Endothelial cell (in vitro differentiated cells): ENCODE measurements at places on chromosomes 12 and 14. TPM values are rescaled to one million over a fixed set of nuclear protein-coding genes. Genes with fewer than 3 reads are reported as not detected.

- peaks cover 4% of the 10 kb centered on the region for H3K27me3 ChIP-seq
- no peak overlapping the region for H3K27ac ChIP-seq
- H3K4me1 ChIP-seq, result no peaks in the 10 kb centered on the region
- DNase-seq, result no peak
- no peaks in the 10 kb centered on the region for H3K36me3 ChIP-seq
Measured at GRCh38 chr14:31219169-31219568, 11.6 kb upstream of the HECTD1 start.

- H3K27ac ChIP-seq, result no peak overlapping the region
- peaks cover 19% of the 10 kb centered on the region for H3K36me3 ChIP-seq
- DNase-seq, result no peak
Measured at GRCh38 chr12:88206601-88207000, 64.5 kb downstream of the TMTC3 start.

- no peak for DNase-seq
- H3K27me3 ChIP-seq, result peaks cover 2% of the 10 kb centered on the region
- no peaks in the 10 kb centered on the region for H3K4me1 ChIP-seq
- no peak overlapping the region for H3K27ac ChIP-seq
Measured at GRCh38 chr12:89126712-89127111, 225.6 kb downstream of the DUSP6 start.

DNA sequence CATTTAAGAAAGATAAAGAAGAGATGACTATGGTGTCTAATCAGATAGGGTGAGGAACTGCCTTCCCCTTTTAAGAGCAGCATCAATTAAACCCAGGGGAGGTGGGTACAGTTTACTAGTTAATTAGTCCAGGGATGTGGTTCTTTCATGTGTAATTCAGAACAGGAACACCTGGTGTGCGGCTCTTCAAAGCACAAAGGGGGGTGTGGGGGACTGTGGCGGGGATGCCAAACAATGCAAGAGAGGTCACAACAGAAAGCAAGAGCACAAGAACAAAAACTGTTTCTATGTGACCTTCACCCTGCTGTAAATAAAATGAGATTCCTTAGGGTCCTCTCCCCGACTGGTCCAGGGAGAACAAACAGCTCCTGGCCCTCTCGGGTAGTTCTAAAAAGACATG lies 183.9 kb upstream of the SOX5 start:
- H3K36me3 ChIP-seq, result no peaks in the 10 kb centered on the region
- peaks cover 6% of the 10 kb centered on the region for H3K4me1 ChIP-seq
- no peak for DNase-seq
- H3K4me3 ChIP-seq, result no peak overlapping the region

Gene GLT1D1
- 0.44 TPM for total RNA-seq
